ENCODE measurements at places on chromosomes 1 and 21. TPM values are rescaled to one million over a fixed set of nuclear protein-coding genes. Genes with fewer than 3 reads are reported as not detected.

Gene C8B
- not detected for total RNA-seq

Gene RYR2
- total RNA-seq: 0.25 TPM

Gene IL23R
- total RNA-seq: not detected

Gene CD84
- not detected for total RNA-seq

Gene KCNJ15
- total RNA-seq: not detected

Gene CTH
- 7.6 TPM for total RNA-seq

GRCh38 chr21:15063081-15063813 lies 1.6 kb downstream of the NRIP1 start:
- peak; percentile 36 for DNase-seq

DNA sequence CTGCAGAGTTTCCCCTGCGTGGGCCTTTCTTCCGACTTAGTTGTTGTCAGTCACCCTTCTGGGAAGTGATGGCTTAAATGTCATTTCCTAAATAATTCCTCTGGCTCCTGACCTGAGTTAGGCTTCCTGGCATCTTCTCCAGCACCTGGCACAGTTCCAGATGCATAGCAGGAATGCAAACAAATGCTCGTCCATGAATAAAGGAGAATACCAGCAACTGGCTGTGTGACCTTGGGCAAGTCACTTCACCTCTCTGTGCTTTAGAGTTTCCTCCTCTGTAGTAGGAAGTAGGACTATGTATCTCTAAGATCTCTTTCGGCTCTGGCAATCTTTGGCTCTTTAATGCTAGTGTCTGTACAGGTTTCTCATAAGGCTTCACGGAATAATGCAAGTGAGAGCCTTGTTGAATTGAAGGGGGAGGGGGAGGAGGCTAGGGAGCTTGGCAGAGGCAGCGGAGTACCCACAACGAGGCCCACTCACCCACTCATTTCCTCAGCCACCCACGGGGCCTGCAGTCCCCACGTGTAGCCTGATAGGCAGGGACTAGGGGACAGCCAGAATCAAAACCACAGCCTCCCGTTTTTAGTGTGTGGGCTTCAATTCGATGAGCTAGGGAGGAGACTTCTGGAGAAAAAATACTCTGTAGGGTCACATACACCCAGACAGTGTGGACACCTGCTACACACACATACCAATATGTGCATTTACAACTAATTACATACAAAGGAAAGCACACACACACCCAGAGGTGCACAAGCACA lies 48.1 kb downstream of the TENT5C start:
- DNase-seq: no peak

DNA sequence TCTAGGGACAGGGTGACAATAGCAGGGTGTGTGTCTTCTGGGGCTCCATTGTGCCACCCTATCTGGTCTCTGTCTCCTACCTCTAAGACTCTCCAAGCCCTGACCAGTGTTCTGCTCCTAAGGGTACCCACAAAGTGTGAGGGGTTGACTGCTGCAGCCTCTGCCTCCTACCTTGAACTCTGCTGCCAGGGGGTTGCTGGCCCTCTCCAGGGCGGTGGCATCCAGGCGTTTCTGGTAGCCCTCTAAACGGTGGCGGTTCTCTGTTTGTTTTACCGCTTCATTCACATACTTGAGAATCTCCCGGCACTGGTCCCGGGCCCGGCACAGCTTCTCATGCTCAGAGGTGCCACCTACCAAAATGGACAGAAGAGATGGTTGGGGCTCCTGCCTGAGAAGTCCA lies 24.4 kb downstream of the LRRC71 start:
- no peak for DNase-seq

DNA sequence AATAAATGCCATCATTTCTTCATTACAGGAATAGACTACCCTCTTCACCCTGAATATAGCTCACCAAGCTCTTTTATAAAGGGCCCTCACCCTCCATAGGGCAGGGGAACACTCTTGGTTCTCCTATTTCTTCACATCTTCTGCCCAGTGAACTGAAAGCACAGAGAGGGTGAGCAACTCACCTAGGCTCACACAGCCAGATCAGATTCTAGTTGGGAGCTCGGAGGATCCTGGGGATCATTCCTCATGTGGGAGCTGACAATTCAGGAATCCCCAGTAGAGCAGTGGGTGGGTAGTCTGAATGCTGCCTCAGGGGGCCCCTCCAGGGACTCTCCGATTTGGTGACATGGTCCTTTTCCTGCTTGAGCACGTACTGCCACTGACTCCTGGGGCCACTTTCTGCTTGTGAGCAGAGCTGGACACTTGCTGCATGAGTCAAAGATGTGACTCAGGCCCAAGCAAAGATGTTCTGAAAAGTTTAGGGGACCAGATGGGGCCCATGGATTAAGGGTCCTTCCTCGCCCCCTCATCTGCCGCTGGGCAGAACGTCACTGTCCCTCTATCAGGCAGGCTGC lies 63.7 kb upstream of the WNT4 start:
- no peak for DNase-seq

DNA sequence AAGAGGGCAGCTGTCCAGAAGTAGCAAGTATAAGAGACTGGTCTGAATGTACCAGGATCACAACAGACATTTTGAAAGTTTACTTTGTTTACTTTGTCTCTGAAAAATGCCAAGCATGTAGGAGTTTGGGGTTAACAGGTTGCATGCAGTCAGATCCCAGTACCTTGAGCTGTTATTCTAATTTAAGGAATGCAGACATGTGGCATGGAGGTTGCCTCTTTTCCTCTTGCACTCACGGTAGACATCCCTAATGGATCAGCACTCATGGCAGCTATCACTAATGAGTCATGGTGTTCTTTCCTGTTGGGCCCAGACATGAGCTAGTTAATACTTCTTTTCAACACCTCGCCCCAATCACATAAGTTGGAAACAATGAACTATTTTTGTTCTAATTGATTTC lies 67.3 kb downstream of the GADD45A start:
- DNase-seq: no peak

DNA sequence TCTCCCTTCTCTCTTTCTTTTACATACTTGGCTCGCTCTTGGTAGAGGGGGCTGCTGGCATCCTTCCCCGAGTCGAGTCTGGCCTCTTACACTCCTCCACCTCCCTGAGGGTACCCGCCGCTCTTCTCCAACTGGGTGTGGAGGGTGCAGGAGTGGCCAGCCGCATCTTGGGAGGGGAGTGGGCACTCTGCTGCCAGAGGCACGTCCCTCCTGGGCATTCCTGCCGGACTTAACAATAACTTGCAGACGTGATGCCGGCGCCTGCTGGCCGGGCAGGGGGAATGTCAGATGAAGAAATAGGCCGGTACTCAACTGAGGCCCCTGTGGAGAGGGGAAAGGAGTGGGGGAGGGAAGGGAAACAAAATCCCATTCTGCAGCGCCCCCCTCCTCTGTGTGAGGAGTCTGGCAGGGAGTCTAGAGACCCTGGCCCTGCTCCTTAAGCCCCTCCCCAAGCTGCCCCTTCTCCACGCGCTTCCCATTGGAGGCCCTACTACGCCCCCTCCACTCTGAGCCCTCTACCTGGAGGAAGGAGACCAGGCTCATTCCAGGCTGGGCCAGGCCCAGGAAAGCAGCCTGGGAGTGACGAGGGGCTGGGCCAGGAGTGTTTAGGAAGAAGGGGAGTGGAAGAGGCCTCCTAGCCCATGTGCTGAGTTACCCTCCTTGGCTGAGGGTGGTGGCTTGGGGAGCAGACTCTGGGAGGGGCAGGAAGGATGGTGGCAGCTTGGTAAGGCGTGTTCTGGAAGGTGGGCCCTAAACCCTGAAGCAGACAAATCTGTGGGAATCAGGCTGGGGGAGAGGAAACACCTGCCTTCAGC lies 1.8 kb downstream of the ATP2B4 start:
- peak; percentile 71 for DNase-seq

- no peak for DNase-seq
These were observed 41.7 kb downstream of the EPB41 start for GRCh38 chr1:28956038-28956464.

- no peak for DNase-seq
These were observed 25.9 kb upstream of the LRRC38 start for GRCh38 chr1:13539683-13540082.

- no peak for DNase-seq
These were observed 28.2 kb upstream of the FCRL4 start for GRCh38 chr1:157626099-157626498.

- DNase-seq: no peak
These were observed 145.9 kb downstream of the PGBD5 start for GRCh38 chr1:230280054-230280795.

DNA sequence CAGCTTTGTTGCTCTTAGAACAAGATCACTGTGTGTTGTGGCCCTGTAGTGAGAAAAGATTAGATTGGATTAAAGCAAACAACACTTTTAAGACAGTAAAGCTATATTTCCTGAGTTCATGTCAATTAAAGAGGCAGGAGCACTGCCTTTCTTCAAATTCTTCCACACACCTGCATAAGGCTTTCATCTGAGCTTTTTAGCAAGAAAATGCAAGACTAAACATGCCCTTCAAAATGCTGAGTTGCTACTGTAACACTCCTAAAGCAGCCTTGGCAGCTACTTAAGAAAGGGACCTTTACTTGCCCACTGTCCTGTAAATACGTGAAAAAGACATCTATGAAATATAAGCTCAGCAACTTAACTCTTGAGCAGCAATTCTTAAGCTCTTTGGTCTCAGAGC lies 11.8 kb downstream of the DPH5 start:
- DNase-seq: no peak

GRCh38 chr1:202662081-202662480 lies 48.2 kb downstream of the SYT2 start:
- DNase-seq: no peak

GRCh38 chr1:194469282-194469681 lies 1282.9 kb upstream of the B3GALT2 start:
- no peak for DNase-seq

GRCh38 chr1:57686306-57686705 lies 262.4 kb upstream of the DAB1 start:
- no peak for DNase-seq

DNA sequence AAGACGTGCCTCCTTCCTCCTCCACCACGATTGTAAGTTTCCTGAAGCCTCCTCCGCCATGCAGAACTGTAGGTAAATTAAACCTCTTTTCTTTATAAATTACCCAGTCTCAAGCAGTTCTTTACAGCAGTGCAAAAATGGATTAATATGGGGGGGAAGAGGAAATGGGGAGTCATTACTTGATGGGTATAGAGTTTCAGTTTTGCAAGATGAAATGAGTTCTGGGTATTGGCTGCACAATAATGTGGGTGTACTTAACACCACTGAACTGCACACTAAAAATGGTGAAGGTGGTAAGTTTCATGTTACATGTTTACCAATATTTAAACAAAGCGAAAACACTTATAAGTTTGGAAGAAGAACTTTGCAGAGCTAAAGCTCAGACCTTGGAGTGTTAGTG lies 24.3 kb upstream of the DISP1 start:
- DNase-seq: no peak

- DNase-seq: peak; percentile 46
These were observed 576 bp downstream of the SMIM12 start for GRCh38 chr1:34858901-34859445.

DNA sequence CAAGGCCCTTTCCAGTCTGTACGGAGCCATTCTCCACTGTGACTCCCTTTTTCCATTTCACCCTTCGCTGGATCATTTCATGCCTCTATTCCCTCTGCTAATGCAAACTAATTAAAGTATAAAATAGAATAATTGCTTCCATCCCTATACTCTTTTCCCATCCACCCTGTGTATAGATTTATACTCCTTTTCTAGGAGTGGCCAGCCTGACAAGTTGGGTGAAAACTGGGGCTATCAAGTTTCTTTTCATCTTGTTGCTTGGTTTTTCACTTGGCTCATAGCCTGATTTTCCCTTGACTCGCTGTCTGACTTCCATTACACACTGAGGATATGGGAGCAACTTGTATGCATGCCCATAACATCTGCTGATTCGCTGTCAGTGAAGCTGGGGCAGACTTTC lies 107.0 kb downstream of the PLXNA2 start:
- DNase-seq: peak; percentile 54

DNA sequence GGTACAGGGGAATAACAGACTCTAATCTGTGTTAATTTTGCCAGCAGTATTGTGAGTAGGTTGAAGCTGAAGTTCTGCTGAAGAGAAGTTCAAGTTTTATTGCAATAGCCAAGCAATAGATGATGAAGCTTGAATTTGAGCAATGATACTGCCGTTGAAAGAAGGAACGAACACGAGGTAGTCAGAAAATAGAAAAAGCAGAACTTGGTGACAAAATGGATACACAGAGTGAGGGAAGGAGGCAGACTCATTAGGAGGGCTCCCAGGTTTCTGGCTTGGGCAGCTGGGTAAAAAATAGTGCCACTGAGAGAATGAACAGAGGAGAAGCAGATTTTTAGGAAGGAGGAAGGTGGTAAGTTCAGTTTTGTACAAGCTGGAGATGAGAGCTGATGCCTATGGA lies 22.3 kb upstream of the AGO1 start:
- DNase-seq: no peak

DNA sequence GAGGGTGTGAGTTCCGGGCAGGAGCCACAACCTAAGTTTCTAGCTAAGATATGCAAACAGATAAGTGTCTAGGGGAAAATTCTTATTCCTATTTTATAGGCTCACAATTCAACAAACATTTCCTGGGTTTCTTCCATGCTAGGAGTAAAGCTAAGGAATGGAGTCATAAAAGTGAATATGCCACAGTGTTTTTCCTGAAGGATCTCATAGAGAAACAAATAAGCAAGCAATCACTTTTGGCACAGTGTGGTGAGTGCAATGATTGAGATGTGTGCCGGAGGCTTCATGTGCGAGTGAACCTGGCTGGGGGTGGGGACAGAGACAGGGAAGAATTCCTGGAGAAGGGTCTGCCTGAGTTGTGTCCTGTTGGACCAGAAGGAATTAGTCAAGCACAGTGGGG lies 147.4 kb downstream of the TENT5C start:
- DNase-seq: no peak

GRCh38 chr1:79501153-79501552 lies 494.6 kb upstream of the ADGRL4 start:
- DNase-seq: peak; percentile 78

GRCh38 chr21:39153842-39154241 lies 29.4 kb downstream of the PSMG1 start:
- no peak for DNase-seq

- DNase-seq: peak; percentile 85
These were observed 77.0 kb upstream of the MACF1 start for GRCh38 chr1:39127513-39127912.

GRCh38 chr1:27994060-27994459 lies 34.3 kb downstream of the XKR8 start:
- no peak for DNase-seq

DNA sequence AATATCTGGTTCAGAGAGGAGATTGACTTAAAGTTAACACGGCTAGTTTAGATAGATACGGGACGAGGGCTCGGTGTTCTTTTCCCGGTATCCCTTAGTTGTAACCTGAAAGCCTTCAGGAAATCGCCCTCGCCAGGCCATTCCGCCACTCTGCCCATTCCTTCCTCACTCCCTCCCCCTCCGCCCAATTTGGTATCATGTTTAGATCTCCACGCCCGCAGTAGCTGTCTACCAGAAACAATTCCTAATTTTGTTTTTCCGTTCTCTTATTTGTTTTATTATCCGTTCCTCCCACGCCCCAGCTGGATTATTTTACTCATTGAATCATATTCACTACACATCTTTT lies 685 bp upstream of the VAMP4 start:
- DNase-seq: peak; percentile 51

- DNase-seq: no peak
These were observed 84.4 kb upstream of the RAB4A start for GRCh38 chr1:229186373-229187056.

GRCh38 chr1:167668108-167668507 lies 38.1 kb downstream of the RCSD1 start:
- DNase-seq: no peak

GRCh38 chr21:26842300-26842699 lies 2.9 kb downstream of the ADAMTS1 start:
- peak; percentile 68 for DNase-seq

GRCh38 chr1:223029985-223030769 lies 112.9 kb downstream of the TLR5 start:
- no peak for DNase-seq

All from fibroblast of the aortic adventitia (primary cell).